Glutamatergic neuron (in vitro differentiated cells): ENCODE measurements at places on chromosomes 16 and 17.
A peak's percentile ranks its signal among the peaks of the same experiment; 100 is the strongest.

- DNase-seq, result no peak
Observed at GRCh38 chr17:2403044-2403443, 2.2 kb upstream of the MNT start.

DNA sequence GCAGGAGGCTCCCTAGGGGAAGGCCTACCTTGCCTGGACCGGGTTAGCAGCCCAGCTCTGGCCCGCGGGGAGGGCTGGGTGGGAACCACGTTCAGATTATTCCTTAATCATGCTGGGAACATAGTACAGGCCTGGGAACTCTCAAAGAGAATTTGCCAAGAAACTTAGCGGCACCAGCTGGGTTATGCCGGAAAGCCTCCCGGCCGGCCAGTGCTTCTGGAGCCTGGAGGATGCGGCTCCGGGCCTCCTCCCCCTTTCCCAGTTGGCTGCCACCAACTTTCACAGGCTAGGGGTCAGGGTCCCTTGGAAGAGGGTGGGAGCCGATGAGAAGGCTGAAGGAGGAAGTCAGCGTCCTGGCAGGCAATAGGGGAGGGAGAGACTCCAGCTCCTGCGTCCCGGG, 10.8 kb downstream of the NGFR start:
- DNase-seq, result no peak

GRCh38 chr16:11725457-11725856, 17.2 kb downstream of the TXNDC11 start:
- no peak for DNase-seq

GRCh38 chr17:3685174-3685573, 10.8 kb downstream of the P2RX5 start:
- no peak for DNase-seq

DNA sequence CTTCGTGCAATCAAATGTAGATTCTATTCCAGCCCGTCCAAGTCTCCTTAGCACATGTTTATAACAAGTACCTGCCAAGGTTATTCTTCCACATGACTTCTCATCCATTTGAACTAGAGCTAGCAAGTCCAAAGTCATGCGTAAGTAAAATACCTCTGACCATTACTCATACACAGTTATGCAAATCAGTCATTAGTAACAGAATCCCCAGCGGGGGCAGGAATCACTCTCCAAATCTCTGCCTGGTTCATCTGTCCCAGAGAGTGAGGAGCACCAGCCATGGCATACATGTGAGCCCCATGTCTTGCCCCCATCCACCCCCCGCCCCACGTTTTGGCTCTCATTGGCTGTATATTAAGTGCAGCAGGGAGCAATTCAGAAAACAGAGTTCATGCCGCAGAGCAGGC, 27.7 kb downstream of the SRL start:
- DNase-seq, result no peak

DNA sequence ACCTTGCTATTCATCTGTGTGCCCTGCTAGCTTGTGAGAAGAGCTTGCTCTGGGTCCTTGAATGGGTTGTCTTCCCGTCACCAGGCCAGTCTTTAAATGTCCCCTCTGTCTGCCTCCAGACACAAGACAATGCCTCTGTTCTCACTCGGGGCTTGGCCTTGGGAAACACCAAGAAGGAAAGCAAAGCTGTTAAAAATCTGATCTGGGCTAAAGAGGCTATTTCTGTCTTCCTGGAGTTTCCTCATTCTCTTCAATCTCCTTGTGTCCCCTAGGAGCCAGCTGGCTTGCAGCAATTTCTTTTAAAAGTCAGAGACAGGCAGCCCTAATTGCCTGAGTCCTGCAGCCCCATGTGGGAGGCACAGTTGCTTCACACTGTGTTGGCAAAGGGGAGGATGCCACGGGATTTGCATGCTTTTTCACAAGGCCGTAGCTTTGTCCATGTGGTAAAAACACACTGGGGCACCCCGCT, 2.5 kb downstream of the DNAI2 start:
- DNase-seq, result no peak

DNA sequence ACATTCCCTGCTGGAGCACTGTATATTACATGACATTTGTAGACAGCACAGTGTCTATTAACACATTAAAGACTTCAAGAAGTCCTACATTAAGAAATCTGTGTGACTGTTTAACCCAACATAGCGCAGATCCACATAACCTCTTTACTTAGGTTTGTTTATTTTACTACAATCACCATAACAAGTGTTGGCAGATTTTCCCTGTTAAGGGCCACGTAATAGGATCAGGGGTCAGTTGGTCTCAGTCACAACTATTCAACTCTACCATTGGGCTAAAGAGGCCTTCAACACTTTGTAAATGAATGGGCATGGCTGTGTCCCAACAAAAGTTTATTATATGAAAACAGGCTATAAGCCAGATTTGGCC, 51.3 kb upstream of the ADORA2B start:
- DNase-seq, result no peak

DNA sequence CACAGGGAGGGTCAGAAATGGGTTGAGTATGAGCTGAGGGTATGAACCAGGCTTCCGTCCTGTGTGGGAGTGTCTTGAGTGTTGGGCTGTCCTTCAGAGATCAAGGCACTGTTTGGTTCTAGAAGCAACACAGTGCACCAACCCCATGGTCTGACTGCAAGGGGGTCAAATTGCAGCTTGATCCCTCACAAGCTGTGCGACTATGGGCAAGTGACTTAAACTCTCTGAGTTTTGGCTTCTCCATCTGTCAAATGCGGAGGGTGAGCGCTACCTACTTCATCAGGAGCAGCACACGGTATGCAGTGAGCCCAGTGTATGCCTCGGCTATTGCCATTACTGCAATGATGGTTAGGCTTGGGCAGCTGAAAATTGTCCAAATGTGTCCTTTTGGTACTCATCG, 21.0 kb downstream of the SEC14L5 start:
- no peak for DNase-seq

DNA sequence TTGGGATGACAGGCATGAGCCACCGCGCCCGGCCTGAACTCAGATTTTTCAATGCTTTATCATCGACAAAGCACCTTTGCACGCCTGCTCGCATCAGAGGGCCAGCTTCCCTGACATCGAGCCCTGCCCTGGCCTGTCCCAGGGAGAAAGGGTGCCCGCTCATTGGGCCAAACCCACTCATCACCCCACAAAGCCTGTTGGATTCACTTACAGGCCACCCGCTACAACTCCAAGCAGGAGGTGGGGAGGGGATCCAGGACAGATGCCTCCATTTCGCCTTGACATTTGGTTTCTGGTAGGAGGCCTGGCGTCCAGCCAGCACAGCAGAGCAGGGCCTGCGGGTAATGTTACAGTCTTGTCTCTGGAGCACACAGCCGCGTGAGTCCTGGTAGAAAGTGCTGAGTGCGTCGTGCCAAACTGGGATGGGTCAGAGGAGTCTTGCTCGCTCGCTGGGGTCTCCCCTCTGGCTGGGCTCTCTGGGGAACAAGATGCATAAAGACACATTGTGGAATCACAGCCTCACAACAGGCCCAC, 19.8 kb downstream of the SMTNL2 start:
- peak; percentile 69 for DNase-seq

DNA sequence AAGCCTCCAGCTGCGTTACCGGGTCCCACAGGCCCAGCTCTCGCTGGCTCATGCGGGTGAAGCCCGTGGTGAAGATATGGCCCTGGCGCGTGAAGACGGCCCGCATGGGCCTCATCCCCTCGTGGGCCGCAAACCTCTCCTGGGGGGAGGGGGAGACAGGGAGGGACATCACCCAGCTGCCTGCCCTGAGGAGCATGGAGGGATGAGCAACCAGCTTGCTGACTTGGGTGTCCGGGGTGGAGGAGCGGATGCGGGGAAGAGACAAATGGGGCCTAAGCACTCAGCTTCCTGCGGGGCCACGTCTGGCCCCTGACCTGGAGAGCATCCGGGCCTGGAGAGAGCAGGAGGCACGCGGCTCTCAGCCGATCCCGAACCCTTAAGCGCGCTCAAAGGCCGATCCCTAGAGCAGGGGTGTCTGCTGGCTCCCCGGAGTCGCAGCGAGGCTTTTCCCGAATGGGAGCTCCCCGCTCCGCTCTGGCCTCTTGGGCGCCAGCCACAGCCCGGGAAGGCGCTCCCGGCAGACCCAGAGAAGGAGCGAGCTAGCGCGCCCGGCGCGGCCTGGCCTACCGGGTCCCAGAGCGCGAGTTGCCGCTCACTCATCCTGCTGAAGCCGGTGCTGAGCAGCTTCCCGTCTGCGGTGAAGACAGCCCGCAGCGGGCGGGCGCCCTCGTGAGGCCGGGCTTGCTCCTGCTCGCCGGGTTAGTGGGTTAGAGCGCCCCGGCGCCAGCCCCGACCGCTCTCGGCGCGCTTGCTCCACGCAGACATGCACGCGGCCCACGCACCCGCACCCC, 5.0 kb downstream of the CORO6 start:
- DNase-seq, result peak; percentile 74

DNA sequence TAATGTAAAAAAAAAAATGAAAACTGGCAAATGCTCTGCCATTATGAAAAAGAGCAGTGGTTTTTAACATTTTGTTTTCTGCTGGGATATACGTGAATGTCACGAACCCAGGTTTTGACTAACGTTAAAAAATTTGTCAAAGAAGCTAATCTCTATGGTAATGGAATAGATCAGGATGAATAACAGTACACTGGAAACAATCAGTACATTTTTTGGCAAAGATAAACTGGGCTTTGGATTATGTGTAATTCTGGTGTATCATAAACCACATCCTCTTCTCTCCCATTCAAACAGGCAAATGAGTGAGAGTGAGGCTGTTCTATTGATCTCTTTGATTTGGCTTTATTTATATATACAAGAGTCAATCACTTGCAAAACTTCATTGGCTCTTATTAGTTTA, 207.0 kb upstream of the IRX3 start:
- DNase-seq, result no peak

DNA sequence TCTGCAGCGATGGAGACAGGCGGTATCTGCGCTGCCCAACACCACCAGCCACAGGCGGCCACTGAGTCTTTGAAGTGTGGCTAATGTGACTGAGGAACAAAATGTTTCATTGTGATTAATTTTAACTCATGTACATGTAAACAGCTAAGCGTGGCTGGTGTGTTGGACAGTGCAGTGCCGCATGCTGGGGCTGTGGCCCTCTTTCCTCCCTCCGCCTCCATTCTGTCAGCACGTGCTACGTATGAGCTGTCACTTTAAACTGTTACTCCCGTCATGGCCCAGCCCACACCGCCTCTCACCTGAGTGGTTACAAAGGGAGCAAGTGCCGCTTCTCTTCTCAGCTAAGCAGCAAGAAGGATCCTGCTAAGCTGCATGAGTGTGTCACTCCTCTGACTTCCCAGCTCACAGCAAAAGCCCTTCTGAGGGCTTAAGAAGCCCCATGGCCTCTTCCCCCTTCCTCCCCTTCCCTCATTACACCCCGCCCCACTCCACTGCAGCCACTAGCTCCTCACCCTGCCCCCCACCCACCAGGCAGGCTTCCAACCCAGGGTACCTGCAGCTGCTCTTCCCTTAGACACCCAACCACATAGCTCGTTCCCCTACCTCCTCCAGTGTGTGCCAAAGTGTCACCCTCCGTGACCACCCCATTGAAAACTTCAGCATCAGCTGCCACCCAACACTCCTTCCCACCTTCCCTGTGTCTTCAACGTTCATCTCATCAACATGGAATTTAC, 15.0 kb downstream of the HASPIN start:
- DNase-seq, result no peak

- DNase-seq, result no peak
Observed at GRCh38 chr16:23847948-23848347, 12.2 kb downstream of the PRKCB start.

GRCh38 chr16:86946396-86946795, 368.0 kb downstream of the FOXL1 start:
- DNase-seq, result no peak

GRCh38 chr16:998211-998610, 16.6 kb downstream of the SOX8 start:
- DNase-seq, result no peak

DNA sequence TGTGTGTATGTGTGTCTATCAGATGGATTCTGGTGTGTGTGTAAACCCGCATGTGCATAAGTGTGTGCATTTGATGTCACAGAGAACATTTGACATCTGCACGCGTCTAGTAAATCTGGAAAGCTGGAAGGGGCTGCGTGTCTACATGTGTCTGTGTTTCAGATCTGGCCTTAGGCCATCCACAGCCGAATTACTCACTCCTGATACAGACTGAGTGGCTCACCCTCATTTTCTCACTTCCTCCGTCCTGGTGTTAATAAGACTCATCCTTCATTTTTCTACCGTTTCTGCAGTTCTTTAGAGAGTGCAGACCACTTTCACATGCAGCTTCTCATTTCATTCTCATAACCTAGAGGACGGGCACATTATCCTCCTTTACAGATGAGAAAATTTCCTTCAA, 491.6 kb downstream of the CDH13 start:
- DNase-seq, result no peak
